ENCODE measurements at places on chromosomes 12 and 14.

DNA sequence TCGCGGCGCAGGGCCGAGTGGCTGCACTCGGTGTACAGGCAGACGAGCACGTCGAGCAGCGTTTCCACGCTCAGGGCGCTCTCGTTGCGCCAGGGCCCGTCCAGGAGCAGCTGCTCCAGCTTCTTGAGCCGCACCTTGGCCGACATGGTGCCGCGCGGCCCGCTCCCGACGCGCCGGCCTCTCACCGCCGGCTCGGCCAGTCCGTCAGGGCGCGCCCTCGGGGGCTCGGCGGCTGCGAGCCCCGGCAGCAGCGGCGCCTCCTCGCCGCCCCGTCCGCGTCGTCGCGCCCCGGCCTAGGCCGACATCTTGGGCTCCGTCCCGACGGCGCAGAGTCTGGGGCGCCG, 349 bp downstream of the CDC42BPB start:
- DNase-seq = no peak

DNA sequence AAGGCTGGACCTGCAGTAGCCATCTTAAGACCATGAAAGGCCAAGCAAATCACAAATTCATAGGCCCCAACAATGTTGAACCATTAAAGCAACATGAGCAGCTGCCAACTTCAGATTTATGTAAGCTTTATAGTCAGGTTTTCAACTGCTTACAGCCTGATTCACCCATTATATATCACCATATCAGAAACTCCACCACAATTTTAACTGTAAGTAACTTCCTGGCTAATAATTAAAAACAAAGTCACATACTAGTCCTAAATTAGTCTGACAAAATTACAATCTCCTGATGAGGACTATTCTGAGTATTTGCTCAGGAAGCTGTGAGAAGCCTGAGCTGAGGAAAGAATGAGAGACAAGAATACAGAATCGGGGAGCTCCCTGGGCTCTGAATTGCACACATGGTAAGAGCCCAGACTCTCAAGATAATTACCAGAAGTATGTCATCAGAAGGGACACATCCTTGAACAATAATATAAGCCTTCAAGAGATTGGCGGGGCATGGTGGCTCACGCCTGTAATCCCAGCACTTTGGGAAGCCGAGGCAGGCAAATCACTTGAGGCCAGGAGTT, 55.1 kb downstream of the NUMB start:
- DNase-seq = no peak

- no peak for DNase-seq
These were observed 42.4 kb downstream of the ERH start for GRCh38 chr14:69355607-69356281.

- DNase-seq = no peak
These were observed 64.5 kb downstream of the GALNT16 start for GRCh38 chr14:69324341-69324931.

DNA sequence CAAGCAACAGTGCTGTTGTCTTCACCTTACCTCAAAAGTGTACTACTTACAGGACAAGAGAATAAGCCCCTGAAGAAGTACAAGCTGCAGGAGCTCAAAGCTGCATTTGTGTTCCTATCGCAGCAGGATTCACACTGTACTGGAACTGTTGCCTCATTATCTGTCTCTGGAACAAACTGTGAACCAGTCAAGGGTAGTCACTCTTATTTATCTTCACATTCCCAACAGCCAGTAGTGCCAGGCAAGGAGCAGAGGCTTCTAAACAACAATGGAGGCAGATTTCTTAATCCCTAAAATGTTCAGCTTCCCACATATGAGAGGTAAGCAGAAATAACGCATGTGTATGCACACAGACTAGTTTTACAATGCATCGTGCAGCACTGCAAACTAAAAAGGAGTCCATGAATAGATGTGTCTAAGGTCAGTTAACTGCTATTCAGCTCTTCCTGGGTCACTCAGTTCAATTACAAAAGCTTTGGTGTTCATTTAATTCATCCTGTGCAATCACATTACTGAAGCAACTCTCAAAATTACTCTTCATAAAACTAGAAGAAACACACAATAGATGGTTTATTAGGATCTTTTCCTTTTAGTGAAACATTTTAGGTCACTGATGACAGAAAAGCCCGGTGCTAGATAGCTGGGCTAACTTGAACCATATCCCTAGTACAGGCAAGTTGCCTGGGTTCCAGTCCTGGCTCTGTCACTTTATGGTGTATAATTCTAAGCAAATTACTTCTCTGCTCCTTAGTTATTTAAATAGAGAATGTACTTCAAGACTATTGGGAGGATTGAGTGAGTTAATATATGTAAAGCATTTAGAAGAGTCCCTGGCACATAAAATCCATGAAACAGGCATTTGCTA, 2.7 kb downstream of the APPL2 start:
- DNase-seq = no peak

- DNase-seq = no peak
These were observed 6.5 kb upstream of the ACACB start for GRCh38 chr12:109109746-109110350.

- no peak for DNase-seq
These were observed 465.5 kb upstream of the ATP2B1 start for GRCh38 chr12:90174198-90174510.

- no peak for DNase-seq
These were observed 11.4 kb downstream of the PACS2 start for GRCh38 chr14:105325716-105326567.

GRCh38 chr14:56324454-56324853, 206.2 kb downstream of the PELI2 start:
- DNase-seq = no peak

DNA sequence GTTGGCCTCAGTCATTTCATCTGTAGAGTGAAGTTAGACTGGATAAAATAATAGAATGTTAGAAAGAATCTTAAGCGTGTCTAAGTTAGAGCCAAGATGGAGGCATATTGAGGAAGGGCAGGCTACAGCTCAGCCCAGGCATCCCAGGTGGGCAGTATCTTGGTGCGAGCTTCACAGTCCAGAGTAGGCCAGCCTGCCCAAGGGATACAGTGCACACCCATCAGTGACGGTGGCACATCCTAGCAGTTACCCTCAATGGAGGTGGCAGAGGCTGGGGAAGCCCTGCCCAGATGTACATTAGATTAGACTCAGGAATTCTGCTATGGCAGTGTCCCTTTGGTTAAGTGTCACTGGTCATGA, 21.5 kb downstream of the TULP3 start:
- no peak for DNase-seq

Data from glomerular endothelial cell (primary cell).